T47D (cell line): ENCODE measurements at places on chromosomes 12 and 14.

DNA sequence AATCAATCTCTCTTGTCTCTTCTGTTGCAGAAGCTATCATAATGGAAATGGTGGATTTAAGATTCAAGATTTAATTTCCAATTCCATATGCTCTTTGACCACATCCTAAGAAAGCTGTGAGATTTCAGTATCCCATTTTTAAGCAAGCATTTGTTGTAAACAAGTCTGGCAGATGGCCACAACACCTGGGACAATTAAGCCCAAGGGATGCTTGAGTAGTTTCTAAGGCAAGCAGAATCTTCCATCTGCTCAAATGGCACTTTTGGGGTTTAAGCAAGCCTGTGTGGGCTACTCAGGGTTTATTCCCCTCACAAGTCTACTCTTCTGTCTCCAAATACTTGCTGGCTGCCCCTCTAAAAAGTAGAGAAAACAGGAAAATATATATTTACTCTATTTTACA, 304.7 kb upstream of the SYT1 start:
- DNase-seq, result no peak

GRCh38 chr14:34833549-34834523, 41.3 kb downstream of the BAZ1A start:
- no peak for DNase-seq

GRCh38 chr14:97970222-97970621, 1173.0 kb downstream of the VRK1 start:
- DNase-seq, result no peak

DNA sequence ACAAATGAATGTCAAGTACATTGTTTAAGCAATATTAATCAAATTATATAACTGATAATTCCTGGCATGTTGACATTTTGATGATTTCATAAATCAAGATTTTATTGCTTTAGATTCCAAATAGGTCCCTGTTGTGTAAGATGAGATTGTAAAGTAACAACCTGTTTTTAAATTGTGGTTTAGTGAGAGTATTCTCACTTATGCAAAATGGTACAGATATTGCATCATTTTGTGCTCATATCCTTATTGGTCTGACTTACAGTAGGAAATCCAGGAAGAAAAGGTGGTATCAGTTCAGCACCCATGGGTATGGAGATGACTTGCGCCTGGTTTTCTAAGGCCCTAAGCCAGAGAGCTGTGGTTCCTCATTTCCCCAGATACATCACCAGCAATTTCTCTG, 165.5 kb downstream of the KIF21A start:
- no peak for DNase-seq

DNA sequence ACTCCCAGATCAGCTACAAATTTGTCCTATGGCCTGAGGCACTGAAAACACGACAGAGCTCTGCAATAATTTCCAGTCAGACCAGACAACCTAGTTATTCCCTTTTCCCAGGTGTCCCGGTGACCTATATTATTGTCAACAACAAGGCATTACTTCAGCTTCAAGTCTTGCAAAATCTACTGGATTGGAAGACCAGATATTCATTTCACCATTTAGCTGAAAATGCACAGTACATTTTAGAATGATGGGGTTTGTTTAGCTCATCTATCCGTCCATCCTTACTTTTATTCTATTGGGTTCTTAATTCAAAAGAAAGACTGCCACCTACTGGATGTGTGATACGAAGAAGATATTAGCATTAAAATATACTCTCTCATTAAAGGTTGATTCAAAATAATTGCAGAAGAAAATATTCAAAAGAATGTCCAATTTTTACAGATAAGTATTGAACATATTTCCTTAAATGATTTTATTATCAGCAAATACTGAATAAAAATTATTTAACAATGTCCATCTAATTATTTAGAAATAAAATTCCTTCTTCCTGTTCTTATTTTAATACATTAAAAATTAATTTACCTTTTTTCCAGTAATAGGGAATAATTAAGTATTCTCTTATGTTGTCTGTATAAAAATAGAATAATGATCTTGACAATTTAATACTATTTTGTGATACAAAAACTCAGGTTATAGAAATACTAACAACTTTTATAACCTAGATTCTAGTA, 244.9 kb upstream of the LRIG3 start:
- peak; percentile 13 for DNase-seq

DNA sequence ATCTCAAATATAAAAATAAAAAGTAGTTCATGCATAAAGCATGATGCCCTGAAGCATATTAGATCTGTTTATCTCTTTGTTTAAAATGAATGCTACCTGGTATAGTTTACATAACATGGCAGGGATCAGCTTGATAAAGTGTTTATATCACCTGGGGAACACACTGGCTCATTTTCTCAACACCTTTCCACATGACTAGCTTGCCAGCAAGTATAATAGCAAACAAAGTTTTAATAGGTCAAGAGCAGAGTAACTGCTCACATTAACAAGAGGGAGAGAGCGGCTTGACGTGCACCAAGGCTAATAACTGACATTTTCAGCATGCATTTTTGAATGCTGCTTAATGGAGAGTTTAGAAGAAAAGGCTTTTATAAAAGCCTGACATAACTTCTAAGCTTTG, 246.4 kb downstream of the EGLN3 start:
- no peak for DNase-seq

DNA sequence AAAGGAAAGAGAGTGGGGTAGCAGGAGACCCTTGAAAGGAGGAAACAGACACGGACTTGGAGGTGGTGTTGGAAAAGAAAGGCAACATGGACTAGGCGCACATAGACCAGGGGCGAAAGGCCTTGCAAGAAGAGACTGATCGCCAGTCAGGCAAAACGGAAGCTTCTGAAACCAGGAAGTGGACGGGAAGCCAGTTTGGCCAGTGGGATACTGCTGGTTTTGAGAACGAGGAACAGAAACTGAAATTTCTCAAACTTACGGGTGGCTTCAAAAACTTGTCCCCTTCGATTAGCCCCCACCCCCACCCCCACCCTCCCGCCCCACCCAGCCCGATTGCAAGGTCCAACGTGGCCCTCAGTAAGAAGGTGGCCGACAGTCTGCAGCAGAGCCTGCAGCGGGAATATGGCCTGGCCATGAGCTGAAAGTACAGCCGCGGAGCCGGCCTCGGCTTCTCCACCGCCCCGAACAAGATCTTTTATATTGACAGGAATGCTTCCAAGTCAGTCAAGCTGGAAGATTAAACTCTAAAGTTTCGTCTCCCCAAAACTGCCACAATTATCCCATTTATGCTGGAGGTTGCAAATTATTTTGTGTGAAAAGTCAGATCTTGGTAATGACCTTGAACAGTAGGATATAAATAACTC, 364.7 kb downstream of the BCAT1 start:
- no peak for DNase-seq

- DNase-seq, result no peak
These were observed 143.0 kb downstream of the EMP1 start for GRCh38 chr12:13339538-13339937.

- DNase-seq, result no peak
These were observed 161.0 kb downstream of the ALX1 start for GRCh38 chr12:85441025-85441424.

- no peak for DNase-seq
These were observed 23.0 kb upstream of the RNU6-8 start for GRCh38 chr14:32226056-32226455.

DNA sequence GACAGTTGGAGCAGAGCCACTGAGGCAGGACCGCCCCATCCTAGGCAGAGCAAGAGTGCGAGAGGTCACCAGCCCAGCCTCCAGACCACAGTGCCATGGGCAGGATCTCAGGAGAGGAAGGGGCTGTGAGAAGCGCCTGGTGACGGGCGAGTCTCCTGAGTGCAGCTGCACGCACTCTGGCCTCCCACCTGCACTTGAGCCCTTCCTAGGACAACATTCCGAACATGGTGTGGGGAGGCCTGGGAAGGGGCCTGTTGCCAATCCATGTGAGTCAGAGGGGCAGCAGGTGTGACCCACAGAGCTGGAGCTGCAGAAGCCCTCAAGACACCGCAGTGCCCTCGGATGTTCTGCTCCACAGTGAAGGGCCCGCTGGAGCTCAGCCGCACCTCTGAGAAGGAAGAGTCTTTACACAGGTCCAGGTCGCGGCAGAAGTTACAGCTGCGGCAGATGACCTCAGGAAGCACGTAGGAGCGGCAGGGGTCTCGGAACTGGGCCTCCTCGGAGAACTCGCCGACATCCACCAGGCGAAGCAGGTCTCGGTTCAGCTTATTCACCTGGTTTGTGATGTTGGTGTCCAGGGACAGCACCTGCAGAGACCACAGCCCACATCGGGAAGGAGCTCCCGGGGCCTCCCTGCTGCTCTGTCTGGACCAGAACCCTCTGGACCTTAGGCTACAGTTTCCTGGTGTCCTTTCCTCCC, 7.3 kb downstream of the P2RX2 start:
- no peak for DNase-seq

GRCh38 chr12:56130876-56131275, 2.8 kb downstream of the ESYT1 start:
- peak; percentile 28 for DNase-seq

DNA sequence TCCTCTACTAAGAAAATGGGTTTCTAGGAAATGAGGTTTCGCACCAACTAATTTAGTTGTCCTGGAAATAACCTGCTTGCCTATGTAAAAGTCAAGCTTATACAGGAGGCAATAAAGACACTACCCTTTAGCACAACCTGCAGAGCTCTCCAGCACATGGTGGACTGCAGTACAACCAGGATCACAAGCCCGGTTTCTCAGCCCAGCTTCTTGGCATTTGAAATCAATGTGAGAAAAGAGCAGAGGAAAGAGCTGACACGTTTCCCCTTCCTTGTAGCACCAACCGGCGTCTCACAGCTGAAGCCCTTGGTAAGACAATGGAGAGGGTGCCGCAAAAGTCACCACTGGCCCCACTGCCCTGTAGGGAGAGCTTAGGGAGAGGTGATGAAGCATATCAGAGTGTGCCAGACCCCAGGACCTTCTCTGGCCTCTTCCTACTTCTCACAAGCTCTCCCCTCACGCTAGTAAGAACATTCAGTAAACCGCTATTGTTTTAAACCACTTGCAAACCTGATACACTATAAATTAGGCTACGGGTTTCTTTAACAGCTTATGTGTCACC, 8.6 kb downstream of the SPTLC2 start:
- DNase-seq, result no peak

DNA sequence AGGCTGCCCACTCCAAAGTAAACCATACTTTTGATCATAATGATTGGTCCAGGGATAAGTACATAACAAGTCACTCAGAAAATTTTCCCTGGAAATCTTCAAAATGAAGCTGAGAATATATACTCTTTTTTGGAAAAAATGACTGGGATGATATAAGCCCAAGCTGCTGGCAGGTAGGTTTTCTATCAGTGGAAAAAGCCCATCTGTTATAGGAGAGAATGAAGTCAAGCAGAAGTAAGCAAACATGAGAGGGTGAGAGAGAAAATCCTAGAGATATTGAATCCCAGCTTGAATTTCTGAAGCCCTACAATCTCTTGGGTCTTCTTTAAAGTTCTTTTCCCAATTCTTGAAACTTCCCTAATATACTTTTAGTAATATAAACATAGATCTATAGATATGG, 37.3 kb upstream of the ZDHHC17 start:
- no peak for DNase-seq

GRCh38 chr12:104604995-104605675, 148.4 kb downstream of the CHST11 start:
- no peak for DNase-seq

DNA sequence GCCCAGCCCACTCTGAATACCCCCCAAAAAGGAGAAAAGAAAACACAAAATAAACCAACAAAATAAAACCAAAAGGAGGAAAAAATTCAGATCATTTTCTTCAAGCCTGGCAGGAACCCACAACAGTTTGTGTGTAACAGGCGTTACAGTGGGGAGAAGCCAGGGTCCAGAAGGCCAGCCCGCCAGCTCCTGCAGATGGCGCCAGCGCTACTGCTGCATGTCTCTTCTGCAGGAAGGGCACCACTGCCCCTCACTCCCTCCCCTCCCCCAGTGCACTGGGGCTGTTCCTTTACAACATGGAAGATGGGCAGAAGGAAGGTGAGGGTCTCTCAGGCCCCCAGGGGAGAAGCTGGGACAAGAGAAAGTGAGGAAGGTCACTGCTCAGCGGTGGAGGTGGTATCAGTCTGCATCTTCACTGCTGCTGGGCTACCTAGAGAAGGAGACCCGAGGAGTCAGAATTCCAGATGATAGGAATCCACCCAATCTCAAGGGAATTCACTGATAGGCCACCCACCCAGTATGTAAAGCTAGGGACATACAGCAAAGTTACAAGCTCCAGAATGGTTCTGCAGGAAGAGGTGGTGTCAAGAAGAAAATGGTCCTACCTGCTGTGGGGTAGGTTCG, 2.3 kb upstream of the NOP2 start:
- peak; percentile 18 for DNase-seq

DNA sequence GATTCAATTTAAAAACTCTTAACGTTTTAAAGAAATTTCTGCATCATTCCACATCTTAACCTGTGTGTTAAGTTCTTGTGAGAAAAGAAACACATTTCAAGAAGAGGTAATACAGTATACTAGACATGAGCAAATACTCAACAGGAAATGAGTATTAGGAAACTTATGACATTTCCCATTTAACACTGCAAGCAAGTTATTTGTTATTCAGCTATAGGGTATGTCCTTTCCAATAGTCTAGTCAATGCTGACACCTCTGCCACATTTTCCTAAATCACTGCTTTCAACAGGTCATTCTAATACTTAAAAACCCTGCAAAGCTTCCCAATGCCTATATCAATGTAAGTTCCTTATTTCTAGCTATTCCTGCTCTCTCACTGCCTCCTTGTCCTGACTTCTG, 93.1 kb downstream of the DDHD1 start:
- DNase-seq, result no peak

- no peak for DNase-seq
These were observed 166.6 kb upstream of the BCL2L14 start for GRCh38 chr12:11904124-11904523.

- DNase-seq, result peak; percentile 19
These were observed 32.4 kb downstream of the ADCK1 start for GRCh38 chr14:77832297-77832696.

- DNase-seq, result no peak
These were observed 486.2 kb downstream of the VRK1 start for GRCh38 chr14:97283426-97283825.

- DNase-seq, result no peak
These were observed 78.9 kb upstream of the VASH1 start for GRCh38 chr14:76682367-76682766.

- peak; percentile 100 for DNase-seq
These were observed 2.1 kb upstream of the SERPINA1 start for GRCh38 chr14:94390372-94391086.

DNA sequence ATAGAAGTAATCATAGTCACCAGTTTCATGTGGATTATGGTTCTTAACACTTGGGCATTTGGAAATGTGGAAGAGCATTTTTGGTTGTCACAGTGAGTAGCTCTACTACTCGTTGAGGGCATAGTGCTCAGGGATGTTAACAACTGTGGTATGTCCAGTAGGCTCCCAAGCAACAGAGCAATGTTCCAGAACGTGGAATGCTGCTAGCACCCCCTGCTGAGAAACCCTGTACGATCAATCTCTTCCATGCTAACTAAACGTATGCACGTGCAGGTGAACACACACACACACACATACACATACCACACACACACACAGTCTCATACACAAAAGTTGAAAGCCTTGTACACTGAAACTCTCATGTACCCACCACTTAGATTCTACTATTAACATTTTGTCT, 16.6 kb upstream of the GNPTAB start:
- DNase-seq, result no peak
